ENCODE measurements at places on chromosomes 2 and 18.

DNA sequence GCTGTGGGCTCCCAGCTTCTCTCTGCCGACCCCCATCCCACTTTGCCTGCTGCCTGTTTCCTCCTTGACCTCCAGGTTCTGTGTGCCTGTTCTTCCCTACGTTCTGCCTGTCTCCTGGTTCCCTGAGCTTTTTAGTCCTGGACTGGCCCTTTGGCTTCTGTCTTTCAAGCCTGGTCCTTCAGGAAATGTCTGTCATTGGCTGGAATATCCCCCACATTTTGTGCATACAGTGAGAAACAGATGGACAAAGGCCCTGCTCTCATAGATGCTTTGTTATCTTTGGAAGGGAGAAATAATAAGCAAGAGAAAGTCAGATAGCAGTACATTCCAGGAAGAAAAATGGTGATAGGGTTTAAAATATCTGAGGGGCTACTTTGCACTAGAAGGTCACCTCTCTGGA is 5.7 kb downstream of the MGAT5 start:
- no peak for DNase-seq

GRCh38 chr2:178627401-178627800 is 147.1 kb downstream of the PLEKHA3 start:
- no peak for DNase-seq

GRCh38 chr2:230203110-230203676 is 16.6 kb downstream of the SP110 start:
- no peak for DNase-seq

- DNase-seq = no peak
Observed at GRCh38 chr2:182506606-182507005, 79.8 kb upstream of the PDE1A start.

DNA sequence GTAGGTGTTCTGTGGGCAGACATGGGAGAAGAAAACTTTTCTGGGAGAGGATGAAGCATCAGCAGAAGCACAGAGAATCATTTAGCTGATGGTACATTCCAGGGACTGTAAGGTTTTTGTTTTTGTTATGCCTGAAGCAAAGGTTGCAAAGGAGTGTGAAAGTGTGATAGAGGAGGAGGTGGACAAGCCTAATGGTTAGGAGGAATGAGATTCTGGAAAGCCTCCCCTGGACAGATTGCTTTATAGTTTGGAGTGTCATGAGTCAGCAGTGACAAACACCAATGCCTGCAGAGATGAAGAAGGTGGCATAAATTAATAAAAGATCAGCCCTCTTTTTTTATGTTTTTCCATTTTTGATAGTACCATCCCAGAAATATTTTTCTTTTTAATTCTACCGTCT is 171.6 kb upstream of the BOD1L2 start:
- no peak for DNase-seq

DNA sequence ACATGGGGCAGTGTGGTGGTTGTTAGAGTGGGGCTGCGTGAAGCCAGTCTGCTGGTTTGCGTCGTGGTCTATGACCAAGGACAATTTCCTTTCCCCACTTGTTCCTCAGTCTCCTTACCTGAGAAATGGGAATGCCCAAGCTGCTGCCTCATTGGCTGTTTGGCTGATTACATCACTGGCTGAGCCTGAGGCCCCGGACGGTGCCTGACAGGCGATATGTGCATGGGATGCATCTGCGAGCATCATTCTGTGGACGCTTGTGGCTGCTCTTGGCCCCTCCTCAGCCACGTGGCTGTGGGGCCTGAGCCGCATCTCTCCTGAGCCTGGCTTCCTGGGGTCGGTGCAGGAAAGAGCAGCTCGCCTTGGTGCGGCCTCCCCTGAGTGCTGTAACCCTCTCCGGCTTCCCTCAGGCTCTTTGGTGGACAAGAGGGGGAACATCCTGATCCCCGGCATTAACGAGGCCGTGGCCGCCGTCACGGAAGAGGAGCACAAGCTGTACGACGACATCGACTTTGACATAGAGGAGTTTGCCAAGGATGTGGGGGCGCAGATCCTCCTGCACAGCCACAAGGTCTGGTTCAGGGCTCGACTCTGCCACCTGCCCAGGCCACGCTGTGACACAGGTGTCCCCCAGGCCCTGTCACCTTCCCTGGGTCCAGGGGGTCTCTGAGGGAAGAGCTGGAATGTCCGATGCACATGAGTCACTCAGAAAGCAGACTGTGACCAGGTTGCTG is 17.2 kb downstream of the CNDP2 start:
- DNase-seq = no peak

GRCh38 chr2:170525566-170525900 is 189.6 kb upstream of the SP5 start:
- no peak for DNase-seq

DNA sequence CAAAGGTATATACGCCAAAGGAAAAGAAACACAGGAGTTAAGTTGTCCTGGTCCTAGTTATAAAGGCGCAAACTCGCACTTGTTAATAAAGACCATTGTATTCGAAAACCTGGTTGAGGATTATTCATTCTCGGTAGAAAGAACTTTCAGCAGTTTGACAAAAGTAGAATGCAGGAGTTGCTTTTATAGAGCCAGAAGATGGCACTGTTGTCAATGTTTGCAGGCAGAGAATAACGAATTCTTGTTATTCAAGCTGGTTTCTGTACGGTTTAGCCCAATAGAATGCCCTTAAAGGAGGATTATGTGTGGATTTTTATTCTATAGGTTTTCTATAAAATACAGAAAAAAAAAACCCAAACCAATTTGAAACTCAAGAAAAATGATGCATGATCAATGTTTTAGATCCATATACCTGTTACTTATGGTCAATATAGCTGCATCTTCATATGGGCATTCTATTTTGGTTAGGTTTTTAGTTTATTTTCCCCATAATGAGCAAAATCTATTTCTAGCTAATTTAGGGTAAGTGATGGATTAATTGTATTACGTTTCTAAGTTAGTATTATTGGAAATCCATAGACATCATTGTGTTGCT is 510.3 kb downstream of the PLCL1 start:
- no peak for DNase-seq

DNA sequence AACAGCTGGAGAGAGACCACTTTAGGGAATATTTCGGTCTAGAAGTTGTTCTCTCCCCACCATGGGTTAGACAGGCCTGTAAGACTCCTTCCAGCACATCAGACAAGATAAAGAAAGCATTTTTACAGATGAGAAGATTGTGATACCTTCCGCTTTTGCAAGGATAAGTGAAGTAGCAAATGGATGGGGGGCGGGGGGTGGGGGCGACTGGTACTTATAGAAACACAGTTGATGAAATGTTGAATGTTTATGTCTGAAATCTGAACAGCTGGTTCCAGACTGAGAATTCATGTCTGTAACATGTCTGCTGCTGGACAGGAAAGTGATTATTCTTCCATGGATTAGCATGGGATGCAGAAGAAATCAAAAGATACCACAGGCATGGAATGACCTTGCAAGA is 90.5 kb upstream of the FN1 start:
- DNase-seq = no peak

- no peak for DNase-seq
Observed at GRCh38 chr2:49210191-49210590, 55.9 kb upstream of the FSHR start.

DNA sequence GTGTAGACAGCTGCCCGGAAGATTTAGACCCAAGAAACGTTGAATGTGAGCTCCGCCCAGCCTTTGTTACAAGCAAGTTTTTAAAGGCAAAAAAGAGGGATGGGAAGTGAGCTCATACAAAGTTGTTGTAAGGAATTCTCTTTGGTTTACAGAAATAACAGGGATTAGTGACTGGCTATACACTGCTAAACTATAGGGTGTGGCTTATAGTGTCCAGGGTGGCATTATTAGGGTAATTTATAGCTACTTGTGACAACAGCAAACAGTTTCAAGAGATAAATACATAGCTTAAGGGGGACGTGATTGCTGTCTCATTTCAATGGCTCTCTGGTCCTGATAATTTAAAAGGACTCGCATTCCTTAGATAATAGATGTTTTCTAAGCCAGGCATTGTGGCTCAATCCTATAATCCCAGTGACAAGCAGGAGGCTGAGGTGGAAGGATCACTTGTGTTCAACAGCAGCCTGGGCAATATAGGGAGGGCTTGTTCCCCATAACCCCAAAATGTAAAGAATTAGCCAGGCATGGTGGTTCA is 66.5 kb upstream of the TGIF1 start:
- no peak for DNase-seq

DNA sequence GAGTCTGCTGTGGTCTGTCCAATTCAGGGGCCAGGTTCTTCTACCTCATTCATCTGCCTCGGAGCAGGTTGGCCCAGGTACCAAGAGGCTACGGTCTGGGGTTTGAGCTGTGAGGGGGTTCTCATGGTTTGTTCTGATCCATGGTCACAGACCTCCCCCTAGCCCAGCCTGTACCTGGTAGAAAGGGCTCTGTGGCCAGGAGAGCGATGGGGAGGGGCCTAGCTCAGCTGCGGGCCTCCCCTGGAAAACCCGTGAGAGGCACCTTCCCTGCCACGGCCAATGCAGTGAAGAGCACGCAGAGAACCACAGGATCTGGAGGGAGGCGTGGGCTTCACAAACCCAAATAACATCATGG is 19.6 kb upstream of the ALLC start:
- DNase-seq = no peak

DNA sequence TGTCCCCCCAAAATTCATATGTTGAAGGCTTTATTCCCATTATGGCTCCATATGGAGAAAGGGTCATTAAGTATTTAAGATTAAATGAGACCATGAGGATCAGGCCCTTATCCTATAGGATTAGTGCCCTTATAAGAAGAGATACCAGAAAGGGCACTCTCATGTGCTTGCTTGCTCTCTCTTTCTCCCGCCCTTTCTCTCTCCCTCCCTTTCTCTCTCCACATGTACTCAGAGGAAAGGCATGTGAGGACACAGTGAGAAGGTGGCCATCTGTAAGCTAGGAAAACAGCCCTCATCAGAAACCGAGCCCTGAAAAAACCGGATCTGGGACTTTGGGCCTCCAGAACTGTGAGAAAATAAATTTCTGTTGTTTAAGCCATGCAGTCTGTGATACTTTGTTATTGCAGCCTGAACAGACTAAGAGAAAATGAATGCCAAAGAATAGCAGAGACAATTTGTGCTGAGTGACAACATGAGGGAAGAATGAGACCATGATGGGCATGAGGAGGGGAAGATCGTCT is 300.0 kb upstream of the SLC39A10 start:
- no peak for DNase-seq

DNA sequence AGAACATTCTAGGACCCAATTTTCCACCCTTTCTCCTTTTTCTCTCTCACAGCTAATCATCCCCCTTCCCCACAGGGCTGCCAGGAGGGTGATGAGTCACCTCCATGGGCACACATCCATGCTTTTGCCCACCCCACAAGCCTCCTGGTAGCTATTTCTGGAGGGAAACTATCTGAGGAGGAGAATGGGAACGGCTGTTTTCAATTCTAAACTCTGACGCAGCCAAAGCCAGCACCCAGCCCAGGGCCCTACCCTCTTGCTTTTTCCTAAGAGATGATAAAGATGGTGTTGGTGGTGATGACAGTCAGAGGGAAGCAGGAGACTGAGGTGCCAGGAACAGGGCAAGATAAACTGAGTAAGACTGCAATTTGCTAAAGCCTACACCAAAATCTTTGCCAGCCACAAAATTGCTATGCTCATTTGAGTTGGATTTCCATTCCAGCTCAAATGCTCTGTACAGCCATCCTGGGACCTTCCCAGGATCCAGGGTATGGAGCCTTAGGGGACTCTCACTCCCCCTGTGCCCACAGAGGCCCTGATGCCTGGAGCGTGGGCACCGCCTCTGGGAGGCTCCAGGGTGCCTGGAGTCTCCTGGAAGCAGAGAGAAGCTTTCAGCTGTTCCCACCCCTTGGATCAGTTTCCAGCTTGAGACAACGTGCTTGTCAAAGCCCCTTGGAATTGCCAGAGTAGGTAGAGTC is 62.0 kb upstream of the FZD7 start:
- DNase-seq = no peak

GRCh38 chr2:223041527-223042109 is 10.4 kb upstream of the KCNE4 start:
- DNase-seq = no peak

DNA sequence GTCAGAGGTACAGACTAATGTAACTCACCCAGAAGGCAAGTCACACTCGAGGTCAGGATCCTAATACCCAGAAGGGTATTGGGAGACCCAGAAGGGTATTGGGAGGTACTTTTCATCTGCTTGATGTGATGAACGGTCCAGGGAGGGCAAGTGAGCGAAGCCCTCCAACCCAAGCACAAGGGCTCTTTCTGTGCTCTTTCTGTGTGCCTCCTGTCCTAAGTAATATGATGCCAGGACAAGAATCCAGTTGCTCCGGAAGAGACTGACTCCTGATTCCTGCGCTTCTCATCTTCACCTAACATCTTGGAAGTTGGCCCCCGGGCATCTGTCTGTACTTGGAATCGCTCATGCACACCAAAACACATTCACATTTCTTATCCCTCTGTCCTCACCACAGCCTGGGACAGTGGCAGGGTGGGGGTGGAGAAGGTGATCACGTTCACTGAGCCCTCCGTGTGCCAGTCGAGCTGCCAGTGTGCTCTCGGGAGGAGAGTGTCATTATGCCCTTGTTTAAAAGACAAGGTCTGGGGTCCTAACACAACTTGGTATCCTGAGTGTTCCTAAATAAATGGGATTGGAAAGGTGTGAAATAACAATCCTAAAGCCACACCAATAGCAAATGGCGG is 17.1 kb downstream of the GYPC start:
- DNase-seq = no peak

DNA sequence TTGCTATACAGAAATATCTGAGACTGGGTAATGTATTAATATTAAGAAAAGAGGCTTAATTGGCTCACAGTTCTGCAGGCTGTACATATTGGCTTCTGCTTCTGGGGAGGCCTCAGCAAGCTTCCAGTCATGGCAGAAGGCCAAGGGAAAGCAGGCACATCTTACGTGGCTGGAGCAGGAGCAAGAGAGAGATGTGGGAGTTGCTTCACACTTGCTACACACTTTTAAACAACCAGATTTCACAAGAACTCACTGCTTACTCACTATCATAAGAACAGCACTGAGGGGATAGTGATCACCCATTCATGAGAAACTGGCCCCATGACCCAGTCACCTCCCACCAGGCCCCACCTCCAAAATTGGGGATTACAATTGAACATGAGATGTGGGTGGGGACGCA is 50.6 kb downstream of the MAPRE2 start:
- DNase-seq = no peak

- DNase-seq = no peak
Observed at GRCh38 chr2:8652774-8653426, 29.0 kb upstream of the ID2 start.

DNA sequence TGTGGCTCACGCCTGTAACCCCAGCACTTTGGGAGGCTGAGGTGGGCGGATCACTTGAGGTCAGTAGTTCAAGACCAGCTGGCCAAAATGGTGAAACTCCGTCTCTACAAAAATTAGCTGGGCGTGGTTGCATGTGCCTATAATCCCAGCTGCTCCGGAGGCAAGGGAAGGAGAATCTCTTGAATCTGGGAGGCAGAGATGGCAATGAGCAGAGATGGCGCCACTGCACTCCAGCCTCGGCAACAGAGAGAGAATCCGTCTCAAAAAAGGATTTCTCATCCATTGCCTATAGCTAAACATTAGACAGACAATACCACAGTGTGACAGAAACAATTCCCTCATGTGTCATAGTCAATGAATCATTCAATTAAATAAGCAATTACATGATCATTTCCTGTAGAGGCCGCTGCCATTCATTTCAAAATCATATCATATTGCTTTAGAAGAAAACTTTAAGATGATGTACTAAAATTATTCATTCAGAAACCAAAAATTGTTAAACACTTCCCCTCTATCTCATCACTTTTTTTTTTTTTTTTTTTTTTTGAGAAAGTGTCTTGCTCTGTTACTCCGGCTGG is 69.5 kb upstream of the TGIF1 start:
- DNase-seq = no peak

GRCh38 chr2:241514553-241514952 is 6.2 kb upstream of the STK25 start:
- no peak for DNase-seq

- DNase-seq = no peak
Observed at GRCh38 chr18:63799189-63799588, 24.0 kb downstream of the SERPINB7 start.
